ENCODE measurements at places on chromosomes 6 and 20. TPM values are rescaled to one million over a fixed set of nuclear protein-coding genes. Genes with fewer than 3 reads are reported as not detected.

DNA sequence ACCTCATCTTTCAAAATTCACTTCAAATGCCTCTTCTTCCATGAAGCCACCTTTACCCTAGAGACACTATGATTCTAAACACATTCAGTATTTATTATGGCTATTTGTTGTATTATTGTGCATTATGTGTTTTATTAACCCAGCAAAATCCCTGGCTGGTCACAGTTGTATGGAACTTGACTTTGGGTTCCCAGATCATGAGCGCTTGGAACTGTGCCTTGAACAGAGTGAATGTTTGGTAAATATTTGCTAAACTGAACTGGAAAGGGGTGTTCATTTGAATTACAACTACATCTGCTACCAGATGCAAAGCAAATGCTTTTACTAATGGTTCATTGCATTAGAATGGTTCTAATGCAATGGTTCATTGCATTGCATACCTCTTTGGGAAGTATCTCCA, 259.8 kb downstream of the PKHD1 start:
- no peak for DNase-seq

Gene CST7
- not detected for total RNA-seq

GRCh38 chr6:108597572-108598304, 37.0 kb downstream of the FOXO3 start:
- no peak for DNase-seq

Gene CLPSL2
- not detected for total RNA-seq

DNA sequence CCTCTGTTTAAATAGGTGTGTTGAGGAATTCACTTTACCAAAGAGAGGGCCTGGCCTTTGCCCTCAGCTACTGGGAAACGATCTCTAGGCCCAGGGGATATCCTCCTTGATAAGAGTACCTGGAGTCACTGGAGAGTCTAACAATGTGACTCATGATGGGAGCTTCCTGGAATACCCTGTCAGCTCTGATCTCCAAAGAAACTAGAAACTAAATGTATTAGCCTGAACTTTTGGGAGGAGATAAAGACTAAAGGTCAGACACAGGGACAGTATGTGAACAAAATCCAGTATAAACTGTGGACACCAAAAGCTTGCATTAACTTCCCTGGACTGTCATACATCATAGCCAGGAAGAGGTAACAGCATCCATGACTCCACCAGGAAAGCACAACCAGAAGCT, 148.5 kb downstream of the RNGTT start:
- DNase-seq: no peak

DNA sequence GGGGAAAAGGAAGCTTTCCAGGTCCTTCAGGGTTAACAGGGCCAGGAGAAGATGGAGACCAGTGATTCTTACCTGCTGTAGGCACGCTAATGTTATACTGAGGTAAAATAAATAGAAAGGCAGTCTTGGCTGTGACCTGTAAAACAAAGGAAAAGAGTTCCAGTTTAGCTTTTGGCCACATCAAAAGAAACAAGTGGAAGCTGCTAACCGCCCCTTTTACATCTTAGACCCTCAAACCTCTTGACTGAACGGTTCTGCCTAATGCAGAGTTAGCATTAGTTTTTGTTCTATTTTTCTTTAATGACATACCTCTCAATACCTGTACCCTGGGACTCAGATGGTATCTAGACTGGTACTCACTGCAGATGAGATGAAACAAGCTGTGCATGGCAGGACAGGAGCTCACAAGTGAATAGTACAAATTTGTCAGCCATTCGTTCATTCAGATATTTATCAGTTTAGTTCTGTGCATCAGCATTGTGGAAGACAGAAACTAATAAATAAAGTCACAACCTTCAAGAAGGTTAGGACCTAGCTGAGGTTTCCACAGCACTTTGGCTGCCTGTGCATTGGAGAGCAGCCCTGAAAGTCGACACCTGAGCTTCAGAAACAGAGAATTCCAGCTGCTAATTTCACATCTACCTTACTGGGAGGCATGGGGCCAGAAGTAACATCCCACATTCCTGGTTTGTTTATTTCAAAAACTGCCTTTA, 41.0 kb downstream of the TRAM2 start:
- DNase-seq: no peak

DNA sequence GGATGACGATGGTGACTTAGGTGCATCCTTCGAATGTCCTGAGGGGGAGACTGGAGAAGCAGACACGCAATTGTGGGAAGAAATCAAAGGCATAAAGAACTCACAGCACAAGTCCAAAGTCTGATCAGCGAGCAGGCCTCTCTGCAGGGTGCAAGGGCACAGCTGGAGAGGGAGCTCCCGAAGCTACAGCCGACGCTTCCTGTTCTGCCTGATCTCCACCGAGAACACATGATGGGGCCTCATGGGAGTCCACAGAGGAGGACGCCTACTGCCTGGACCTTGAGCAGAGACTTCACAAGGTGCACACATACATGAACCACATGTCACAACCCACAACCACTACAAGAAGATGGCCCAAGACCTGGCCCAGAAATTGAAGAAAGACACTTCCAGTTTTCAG, 51.4 kb downstream of the RIN2 start:
- no peak for DNase-seq
